ENCODE measurements at places on chromosomes 11 and 22.

- peak; percentile 67 for DNase-seq
Measured at GRCh38 chr22:23539135-23539838, 40.8 kb downstream of the IGLL1 start.

GRCh38 chr11:126914941-126915340 lies 85.6 kb downstream of the KIRREL3 start:
- DNase-seq: no peak

DNA sequence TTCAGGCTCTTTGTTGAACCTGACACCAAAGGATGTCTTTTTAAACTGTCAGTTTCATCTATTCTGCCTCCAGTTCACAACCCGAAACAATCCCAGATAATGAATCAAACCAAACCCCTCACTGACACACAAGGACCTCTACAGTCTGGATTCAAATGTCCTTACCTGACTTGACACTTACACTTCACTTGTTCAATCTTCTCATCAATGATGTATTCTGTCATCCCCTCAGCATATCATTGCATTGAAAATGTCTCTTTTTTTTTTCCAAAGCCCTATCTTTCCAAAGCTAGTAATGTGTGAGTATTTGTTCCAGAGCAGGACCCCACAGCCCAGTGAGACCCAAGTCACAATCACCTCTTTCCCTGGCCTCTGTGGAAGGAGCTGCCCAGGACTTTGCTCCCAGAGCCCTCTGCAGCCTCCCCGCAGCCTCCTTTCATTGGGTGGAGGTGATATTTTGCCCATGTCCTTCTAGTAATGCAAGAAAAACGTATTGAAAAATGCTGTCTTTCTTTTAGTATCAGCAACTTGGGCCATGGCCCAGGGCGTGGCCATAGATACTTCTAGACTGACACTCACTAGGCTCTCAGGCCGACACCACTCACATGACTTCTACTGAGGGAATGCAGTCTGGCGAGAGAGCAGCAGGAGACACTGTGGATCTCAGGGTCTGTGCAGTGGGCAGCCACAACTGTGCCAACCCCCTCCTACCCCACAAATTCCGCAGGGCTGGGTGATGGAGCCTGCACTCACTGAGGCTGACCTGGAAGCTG lies 18.2 kb downstream of the RFPL3 start:
- no peak for DNase-seq

GRCh38 chr11:64351136-64351631 lies 7.8 kb upstream of the RPS6KA4 start:
- DNase-seq: no peak

DNA sequence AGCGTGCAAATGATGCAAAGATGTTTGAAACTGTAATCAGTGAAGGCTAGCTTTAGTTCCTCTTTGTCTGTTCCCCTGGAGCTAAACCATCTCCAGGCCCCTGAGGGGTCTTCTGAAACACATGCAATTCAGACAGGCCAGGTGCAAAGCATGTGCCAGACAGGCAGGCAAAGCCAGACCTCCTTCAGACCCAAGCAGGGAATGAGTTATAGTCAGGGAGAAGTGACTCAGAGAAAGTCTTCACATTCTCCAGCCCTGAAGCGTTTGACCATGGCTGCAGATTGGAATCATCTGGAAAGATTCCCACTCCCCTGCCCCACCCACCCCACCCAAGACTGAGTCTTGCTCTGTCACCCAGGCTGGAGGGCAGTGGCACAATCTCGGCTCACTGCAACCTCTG lies 187.0 kb upstream of the ISX start:
- DNase-seq: no peak

All from HuH-7 (cell line).